Mucosa of gallbladder (tissue), 1 donor: ENCODE measurements at places on chromosomes 1 and 21.
A peak's percentile ranks its signal among the peaks of the same experiment; 100 is the strongest.

GRCh38 chr21:25039461-25040380 lies 567.6 kb downstream of the MRPL39 start:
- DNase-seq = no peak

DNA sequence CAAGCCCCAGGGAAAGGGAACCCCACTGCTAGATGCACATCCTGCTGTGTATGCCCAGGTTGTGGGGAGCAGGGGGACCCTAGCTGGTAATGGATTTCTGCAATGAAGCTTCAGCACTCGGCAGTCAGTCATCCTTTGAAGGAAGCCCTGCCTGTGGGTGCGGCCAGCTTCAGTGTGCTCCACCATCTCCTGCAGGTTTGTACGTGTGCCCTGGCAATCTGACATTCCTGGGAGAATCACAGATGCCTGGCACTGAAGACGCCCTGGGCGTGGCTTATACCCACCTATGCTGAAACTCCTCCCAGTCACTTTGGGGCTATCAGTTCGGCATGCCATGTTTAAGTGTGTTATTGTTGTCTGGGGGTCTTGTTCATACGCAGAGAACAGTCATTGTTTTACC lies 6.8 kb downstream of the SPRR5 start:
- no peak for DNase-seq

DNA sequence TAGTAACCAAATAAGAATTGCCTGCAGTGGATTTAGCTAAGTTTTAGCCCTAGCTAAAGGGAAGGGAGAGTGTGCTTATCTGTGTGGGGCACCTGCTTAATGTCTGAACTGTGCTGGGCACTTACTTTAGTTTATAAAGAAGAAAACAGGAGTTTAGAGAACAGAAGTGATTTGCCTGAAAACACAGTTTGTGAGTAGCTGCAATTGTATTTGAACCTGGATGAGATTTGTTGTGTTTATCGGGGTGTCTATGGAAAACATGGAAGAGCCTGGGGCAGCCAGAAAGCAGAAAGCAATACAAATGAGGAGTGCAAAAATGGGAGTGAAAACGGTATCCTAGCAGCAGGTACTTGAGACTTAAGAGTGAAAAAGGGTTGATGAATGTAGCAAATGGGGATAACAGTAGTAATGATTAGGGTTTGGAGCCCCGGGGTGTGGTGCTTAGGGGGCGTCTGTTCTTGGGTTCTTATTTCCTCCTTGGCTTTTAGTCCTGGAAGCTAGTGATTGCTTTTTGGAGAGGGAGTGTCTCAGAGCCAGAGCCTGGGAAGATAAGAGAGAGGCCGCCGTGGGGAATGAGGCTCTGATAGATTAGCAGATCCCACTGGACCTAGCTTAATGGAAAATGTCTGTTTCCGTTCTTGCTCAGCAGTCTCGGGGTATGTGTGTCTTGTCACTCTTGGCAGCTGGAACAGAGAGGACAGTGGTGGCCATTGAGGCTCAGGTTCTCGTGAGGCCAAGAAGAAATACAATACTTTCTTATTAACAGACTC lies 5.6 kb downstream of the PRCC start:
- no peak for DNase-seq

- no peak for DNase-seq
Observed at GRCh38 chr1:181541947-181542346, 58.6 kb downstream of the CACNA1E start.

GRCh38 chr21:15128267-15128666 lies 63.5 kb upstream of the NRIP1 start:
- DNase-seq = no peak

GRCh38 chr21:42144679-42145568 lies 73.8 kb downstream of the UMODL1 start:
- no peak for DNase-seq

- DNase-seq = no peak
Observed at GRCh38 chr1:47724432-47724999, 272.7 kb downstream of the TRABD2B start.

DNA sequence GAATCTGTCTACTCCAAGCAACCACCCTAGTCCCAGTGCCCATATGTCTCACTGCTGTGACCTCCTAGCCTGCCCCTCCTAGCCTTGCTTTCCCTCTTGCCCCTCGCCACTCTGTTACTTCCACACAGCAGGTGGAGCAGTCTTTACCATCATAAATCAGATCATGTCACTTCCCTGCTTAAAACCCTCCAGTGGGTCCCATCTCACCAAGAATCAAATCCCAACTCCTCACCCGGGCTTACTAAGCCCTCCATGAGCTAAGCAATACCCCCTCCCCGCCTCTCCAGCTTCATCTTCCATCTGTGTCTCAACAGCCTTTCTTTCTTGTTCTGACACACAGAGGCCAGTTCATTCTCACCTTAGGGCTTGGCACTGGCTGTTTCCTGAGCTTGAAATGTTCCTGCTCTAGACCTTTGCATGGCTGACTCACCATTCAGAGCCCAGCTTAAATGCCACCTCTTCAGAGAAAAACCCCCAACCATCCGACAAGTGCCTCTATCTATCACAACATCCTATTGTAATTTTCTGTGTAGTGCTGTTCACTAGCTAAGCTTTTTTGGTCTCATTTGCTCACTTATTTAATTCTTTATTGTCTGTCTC lies 22.3 kb downstream of the KNCN start:
- no peak for DNase-seq

GRCh38 chr1:228740543-228741317 lies 5.5 kb downstream of the RHOU start:
- DNase-seq = no peak

- no peak for DNase-seq
Observed at GRCh38 chr1:171916315-171916771, 75.0 kb downstream of the DNM3 start.

DNA sequence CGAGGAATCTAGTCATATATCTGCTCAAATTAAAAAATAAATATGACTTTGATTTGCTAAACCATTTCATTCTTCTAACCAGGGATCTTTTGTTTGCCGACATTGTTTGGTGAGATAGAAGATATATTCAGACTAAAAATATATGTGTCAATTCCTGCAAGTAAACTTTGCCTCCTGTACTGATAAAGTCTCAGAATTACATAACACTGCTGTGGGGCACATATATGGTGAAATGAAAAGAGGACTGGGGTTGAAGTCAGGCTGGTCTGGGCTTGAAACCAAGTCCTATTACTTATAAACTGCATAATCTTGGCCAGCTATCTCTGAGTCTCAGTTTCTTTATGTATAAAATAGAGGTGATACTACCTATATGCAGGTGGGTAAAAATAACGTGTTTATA lies 9.8 kb downstream of the SCMH1 start:
- DNase-seq = no peak

DNA sequence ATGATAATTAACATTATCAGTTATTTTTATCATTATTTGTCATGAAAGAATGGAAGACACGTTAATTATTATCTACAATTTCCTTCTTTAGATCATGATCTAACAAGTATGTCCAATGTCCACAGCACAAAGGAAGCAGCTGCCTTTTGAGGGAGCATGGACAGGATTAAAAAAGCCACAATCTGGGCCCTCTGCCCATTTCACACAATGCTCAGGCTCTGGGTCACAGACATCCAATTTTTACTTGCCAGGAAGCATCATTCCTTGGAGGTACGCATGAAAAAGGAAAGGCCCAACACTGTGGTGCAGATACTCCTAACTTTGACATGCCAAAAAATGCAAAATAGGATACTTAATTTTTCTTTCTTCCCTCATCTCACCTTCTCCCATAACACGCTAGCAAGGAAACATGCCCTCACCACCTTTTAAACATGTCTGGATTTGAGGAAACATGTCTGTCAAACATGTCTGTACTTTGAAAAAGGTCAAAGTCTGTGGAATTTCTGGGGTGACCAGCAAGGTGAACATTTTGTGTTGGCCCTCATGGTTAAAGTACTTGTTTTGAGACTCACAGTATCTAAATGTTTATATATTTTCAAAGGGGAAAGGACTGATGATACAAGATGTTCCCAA lies 40.0 kb downstream of the GADD45A start:
- DNase-seq = peak; percentile 88

DNA sequence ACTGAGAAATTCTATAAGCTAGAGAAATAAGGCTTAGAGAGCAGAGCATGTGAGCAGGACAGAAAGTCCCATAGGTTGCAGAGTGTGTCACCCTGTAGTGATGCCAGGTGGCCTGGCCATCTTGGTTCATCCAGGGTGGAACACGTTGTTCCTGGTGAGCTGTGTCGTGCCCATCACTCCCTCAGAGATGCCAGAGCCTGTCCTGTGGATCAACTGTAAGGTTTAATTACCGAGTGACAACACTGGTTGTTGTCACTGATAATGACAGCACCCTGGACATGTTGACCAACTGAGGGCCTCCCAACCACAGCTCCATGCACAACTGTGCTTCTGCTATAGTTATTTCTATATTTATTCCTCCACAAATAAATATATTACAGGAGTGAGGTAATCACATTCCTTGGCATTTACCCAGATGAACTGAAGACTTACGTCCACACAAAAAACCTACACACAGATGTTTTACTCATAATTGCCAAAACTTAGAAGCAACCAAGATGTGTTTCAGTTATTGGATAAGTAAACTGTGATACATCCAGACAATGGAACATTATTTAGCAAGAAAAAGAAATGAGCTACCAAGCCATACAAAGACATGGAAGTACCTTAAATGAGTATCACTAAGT lies 6.2 kb downstream of the C1orf198 start:
- DNase-seq = no peak

DNA sequence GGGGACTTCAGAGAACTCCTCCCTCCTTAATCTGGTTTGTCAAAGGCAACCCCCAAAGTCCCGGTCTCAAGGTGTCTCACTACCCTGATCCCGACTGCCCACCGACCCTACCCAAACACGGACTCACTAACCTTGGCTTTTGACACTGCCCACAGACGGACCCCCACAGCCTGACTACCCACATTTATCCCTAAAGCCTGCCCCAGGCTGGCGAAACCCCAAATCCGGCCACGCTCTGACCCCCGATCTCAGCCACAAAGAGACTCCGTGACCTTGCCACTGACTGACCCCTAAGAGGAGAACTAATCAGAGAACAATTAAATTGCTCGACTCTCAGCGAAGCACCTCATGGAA lies 5.2 kb downstream of the ID3 start:
- DNase-seq = no peak

GRCh38 chr1:27567146-27567526 lies 36.8 kb downstream of the AHDC1 start:
- no peak for DNase-seq

- DNase-seq = no peak
Observed at GRCh38 chr1:53383136-53383870, 55.4 kb upstream of the LRP8 start.

- no peak for DNase-seq
Observed at GRCh38 chr1:9881838-9882249, 28.2 kb downstream of the CTNNBIP1 start.

- DNase-seq = no peak
Observed at GRCh38 chr21:31872452-31873274, at the start of gene HUNK. Gene HUNK, plus strand, starts transcription at chr21:31873020. Its CDS starts 655 bp downstream, at chr21:31873675.

GRCh38 chr1:2592672-2593071 lies 6.1 kb downstream of the PRXL2B start:
- peak; percentile 46 for DNase-seq

GRCh38 chr1:224300346-224300745 lies 29.6 kb downstream of the NVL start:
- no peak for DNase-seq

GRCh38 chr21:44303490-44303981 lies 3.7 kb downstream of the PFKL start:
- peak; percentile 79 for DNase-seq

GRCh38 chr1:109167001-109167506 lies 46.7 kb upstream of the SARS1 start:
- no peak for DNase-seq

DNA sequence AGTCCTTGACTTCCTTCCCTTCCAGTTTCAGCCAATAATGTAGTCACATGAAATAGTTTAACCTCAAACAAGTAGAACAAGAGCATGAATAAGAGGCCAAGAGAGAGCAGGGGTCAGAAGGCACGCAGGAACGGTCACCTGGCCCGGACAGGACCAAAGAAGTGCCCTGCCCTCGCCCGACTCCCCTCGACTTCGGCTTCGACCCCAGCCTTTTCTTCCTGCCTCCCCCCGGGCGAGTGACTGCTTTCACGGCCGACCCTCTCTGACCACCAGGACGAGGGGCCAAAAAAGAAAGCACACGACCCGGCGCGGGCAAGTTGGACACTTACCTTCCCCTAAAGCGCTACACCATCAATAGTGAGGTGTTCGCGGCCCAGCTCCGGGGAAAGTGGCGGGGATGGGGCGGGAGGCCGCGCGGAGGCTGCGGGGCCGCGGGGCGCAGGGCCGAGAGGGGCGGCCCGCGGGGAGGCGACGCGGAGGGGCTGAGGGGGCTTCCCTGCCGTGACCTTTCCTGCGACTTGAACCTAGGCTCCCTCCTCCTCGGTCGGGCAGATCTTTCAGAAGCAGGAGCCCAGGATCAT lies 519 bp downstream of the RERE start:
- peak; percentile 24 for DNase-seq

DNA sequence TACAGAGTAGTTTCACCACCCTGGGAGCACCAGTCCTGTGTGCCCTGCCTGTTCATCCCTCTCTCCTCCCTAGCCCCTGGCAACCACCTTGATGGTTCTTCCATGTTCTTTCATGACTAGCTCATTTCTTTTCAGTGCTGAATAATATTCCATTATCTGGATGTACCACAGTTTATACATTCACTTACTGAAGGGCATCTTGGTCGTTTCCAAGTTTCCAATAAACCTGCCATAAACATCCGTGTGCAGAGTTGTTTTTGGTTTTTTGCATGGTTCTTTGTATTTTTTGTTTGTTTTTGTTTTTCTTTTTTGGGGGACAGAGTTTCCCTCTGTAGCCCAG lies 13.9 kb downstream of the TIAM1 start:
- DNase-seq = no peak

DNA sequence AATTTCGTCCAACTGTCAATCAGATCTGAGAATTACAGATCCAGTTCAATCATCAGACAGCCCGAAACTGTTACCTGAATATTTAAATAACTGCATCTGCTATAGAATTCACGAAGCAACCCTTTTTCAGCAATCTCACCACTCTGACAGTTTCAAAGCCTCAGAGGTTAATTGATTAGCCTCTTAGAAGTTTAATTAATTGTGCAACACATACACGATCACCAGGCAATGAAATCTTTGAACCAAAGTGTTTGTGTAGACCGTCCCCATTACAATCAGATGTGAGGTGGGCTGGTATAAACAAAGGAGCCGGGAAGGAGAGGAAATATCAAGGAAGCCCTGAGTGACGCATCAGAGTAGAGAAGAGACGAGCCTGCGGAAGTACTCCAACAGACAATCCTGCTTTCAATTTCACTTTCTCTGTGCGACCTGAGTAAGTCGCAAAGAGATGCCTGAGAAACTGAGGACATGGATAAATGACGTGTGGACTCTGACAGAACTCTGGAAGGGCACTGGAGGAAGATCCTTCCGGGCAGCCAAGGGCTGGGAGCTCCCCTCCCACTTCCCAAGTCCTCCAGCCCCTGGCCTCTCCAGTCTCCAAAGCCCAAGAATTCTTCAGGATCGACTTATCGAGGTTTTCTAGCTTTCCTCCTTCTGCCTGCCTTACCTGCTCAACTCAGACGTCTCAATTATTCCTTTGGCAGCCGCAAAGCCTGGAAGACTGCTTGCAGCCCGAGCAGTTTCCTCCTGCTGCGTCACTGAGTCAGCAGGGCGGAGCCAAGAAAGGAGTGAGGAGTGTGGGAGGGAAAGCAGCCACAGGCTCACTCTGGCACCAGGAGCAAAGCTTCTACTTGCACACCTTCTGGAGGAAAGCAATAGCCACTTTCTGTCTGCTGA lies at the start of gene RNASEL:
RNASEL (minus strand) TSS at position 757 of the 897 bp plus-strand sequence. CDS start 2,450 bp downstream, outside the sequence.
- DNase-seq = peak; percentile 75

- no peak for DNase-seq
Observed at GRCh38 chr1:46533179-46533864, 18.1 kb downstream of the KNCN start.

- no peak for DNase-seq
Observed at GRCh38 chr1:86546787-86547221, at the start of gene CLCA4. Gene CLCA4, plus strand, starts transcription at chr1:86547078. Its CDS starts 42 bp downstream, at chr1:86547120.
